ENCODE measurements at places on chromosomes 1 and 21.

GRCh38 chr1:167819849-167820683, 93.9 kb downstream of the ADCY10 start:
- no peak for DNase-seq

DNA sequence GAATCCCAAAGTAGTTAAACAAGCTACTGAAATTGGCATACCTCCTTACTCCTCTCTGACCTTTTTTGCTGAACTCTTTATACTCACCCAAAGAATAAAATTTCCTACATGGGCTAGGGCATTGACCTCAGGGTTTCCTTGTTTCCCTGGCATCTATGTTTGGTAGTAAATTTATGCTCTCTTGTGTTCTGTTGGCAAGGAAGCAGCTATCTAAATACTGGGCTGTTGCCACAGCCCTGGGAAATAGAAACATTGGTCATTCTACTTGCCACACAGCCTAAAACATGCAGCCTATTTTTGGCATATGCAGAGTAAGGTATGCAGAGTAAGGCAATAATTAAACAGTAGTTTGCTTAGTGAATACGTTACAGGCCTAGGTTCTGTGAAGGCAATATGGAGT, 351.4 kb downstream of the HLX start:
- DNase-seq: no peak

DNA sequence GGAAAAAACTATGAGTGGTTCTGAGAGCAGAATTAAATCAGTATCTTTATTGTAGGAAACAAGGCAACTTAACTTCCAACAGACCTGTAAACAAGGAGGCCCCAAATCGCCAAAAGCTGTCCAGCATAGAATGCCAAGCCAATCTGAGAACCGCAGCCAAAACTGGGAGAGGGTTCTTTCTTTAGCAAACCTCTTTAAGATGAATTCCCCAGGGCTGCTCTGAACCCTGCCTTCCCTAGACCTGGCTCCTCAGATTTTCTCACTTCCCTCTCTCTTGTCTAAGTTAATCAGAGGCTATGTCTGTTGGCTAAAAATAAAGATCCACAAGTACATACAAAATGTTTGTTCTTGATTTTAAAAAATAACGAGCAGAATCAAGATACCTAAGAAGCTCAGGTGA, 141.4 kb downstream of the SMYD3 start:
- DNase-seq: no peak

DNA sequence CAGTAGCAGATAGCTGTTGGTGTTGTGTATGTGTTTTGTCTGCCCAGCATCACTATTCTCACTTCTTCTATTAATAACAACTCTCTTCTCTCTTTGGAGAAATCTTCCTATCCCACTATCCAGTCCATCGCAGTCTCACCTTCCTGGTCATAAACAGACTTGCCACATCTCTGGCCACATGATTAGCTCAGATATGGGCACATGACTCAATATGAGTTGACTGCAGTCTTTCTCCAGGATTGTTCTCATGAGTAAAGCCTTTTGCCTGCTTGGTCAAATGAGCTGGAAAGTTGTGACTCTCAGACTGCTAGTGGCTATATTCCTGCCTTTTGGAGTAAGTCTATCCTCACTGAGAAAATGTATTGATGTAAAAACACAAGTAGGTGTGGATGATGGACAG, 32.9 kb upstream of the TADA1 start:
- no peak for DNase-seq

DNA sequence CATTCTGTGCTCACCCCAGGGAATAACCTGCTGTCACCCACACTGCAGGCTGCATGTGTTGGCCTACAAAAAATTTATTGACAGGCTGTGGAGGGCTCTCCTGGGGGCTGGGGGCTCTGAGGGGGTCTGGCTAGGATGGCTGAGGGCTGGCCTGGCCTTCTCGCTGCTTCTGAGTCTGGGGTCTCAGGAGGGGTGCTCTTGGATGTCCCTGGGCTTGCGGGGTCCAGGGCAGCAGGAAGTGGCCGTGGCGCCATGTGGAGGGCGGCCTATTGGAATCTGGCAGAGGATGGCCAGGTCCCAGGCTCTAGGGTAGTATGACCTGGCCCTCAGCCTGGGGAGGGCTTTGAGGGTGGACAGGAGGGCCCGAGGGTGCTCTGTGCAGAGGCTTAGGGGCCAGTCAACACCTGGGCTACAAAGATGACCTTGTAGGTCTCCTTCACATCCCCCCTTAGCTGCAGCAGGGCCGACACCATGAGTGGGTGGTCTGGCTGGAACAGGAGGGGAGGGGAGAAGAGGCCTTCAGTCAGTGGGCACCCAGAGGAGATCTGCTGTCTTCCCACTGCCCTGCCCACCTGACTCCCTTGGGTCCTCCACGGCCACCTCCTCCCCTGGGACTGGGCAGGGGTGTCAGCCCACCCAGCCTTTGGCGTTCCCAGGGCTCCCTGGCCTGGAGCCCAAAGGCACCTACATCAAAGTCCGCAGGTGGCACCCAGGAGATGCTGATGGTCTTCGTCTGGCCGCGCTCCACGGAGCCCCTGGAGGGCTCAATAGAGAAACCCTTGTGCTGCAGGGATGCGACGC, 3.0 kb upstream of the TMEM52 start:
- DNase-seq: no peak

DNA sequence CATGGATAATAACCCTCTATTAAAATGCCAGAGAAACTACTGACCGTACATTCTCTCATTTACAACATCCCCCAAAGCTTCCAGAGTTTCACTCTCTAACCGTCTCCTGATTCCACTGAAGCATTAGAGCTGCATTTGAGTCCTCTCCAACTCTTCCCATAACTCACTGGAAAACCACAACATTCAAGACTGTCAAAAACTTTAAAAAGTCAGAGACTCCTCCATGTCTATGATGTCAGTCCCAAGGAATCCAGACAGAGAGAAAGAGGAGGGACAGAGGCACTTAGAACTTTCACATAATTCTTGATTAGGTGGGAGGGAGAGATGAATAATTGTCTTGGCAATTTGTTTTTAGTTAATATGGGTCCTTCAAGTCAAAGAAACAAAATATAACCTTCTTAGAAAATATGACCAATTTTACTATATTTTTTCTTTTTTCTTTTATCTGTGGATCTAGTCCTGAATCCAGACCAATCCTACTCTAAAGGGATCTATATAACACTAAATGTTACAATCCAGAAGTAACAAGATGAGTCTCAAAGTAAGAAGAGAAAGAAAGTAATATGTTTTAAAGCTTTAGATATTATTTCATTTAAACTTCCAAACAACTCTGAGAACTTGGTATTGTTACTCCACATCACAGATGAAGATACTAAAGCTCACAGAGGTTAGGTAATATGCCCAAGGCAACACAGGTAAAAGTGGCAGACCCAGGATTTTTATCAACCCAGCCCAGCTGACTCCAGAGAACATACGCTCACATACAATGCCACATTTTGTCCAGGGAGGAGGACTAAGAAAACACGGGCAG, 23.8 kb downstream of the OTUD7B start:
- DNase-seq: no peak

DNA sequence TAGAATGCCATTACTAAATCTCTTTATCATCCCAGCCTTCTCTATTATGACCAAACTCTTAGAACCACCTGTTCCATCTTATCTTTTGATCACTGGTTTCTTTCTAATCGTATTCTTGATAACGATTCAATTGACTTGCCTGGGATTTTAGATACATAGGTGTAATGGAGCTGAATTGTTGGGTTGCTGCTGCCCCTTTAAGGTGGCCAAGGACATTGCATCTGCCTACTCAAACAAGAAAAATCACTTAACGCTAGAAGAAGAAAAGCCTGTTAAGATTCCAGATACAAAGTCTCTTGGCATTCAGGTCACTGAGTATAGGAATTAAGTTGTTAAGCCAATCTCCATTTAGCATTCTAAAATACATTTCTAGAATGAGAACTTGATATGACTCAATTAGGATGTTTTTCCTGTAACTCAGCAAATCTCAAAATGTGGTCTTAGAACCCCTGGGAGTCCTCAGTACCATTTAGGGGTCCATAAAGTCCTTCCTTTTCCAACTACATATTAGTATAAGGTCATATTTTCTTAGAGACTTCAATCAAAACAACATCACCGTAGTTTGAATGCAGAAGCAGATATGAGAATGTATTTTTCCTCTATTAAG, 12.4 kb downstream of the NEXN start:
- DNase-seq: no peak

DNA sequence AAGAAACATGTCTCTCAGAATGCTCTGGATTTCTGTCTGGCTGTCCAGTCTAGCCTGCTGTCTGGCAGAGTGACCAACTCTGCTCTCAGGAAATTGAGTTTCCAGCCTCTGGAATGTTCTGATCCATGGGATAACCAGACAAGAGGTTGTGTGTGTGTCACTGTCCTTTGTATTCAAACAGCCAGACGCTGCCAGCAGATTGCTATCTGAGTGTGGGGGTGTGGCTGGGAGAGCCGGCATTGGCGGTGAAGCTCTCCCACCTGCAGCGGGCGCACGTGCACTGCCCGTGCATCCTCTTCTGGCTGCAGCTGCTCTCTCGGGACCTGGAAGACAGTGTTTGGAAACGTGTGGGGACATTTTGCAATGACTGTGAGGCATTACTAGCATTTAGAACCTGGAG, 26.1 kb downstream of the PKP1 start:
- peak; percentile 62 for DNase-seq

DNA sequence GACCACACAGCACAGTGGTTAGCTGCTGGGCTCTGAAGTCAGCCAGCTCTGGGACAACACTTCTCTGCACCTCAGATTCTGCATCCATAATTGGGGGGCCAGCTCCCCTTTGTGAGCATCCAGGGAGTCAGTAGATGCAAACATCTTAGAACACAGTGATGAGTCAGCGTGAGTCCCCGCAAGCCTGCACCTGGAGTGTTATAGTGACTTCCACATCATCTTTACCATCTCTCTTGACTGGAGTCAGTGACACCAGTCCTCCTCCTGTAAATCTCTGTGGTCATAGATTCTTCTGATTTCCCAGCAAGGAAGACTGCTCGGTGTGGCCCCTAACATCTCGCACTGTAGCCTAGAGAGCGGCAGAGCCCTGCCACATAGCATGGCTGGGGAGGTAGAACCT, 13.9 kb upstream of the EDN2 start:
- DNase-seq: no peak

- DNase-seq: peak; percentile 50
Measured at GRCh38 chr21:36125512-36126207, 9.2 kb upstream of the CBR3 start.

GRCh38 chr21:39968010-39968409, 100.8 kb downstream of the PCP4 start:
- DNase-seq: no peak

DNA sequence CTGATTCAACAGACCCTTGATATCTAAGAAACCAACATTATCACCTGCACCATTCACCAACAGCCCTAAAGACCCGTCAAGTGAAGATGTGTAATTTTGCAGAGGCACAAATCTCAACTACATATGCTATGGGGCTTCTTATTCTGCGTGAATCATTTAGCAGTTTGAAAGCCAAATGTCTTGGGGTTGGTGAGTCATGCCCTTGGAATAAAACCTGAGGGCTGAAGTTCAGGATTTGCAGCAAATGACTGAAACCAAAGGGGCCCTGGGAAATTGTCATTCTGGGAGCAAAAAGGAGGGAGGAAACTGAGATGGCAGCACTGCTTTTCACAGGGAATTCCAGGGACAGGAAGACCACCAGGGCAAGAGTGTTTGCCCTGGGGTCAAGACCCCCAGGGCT, 79.2 kb upstream of the TNR start:
- no peak for DNase-seq

GRCh38 chr1:84078842-84079202, 65.2 kb upstream of the PRKACB start:
- no peak for DNase-seq

GRCh38 chr1:2150801-2151200, 43.8 kb downstream of the FAAP20 start:
- DNase-seq: no peak

GRCh38 chr21:35011681-35012080, 37.4 kb downstream of the RUNX1 start:
- peak; percentile 38 for DNase-seq

DNA sequence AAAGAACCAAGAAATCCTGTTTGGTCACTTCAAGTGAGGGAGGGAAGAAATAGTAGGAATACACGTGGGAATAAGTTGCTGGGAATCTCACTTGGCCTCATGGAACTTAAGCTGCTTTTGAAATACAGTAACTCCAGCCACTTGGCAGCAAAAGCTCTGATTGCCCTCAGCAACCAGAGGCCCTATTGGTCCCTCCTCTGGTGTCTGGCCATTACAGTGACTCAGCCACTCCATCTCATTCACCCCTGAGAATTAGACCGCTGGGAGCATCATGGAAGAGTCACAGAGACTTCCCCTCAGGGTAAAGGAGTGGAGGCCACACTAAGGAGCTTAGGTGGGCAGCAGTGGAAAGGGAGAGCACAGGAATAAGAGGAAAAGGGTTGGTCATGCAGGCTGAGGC, 99.6 kb downstream of the ELAVL4 start:
- no peak for DNase-seq

DNA sequence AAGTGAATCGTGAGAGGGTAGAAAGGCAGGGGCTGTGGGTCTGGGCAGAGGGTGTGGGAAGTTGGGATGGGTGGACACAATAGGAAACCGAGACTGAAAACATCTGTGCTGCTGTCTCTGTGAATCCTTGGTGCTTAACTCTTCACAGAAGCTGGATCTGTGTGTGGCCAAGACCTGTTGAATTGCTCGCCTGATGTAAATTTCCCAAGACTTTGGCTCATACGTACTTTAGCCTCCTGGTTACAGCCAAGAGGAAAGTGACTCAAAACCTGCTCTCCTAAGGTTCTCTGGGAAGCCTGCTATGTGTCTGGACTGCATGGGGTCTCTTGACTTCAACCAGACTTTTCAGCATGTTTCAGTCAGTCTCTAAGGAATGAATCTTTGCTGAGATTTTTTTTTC, 270.3 kb downstream of the RWDD3 start:
- DNase-seq: no peak

GRCh38 chr1:56938646-56939045, 27.2 kb downstream of the C8B start:
- no peak for DNase-seq

DNA sequence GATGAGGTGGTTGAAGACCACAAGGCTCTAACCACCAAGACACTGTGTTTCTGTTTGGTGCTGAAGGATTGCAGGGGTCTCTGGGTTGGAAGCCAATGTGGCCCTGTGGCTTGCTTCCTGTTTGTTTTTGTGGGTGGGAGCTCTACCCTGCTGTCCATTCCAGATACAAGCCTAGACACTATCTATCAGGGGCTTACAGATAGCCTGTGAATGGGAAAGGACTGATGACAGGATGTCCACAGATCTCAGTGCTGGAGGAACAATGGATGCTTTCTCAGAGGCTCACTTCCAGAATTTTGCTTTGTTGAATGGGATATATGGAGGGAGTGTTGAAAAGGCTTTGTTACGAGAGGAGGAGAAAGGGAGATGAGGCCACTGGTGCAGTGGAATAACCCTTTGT, 69.7 kb downstream of the NOS1AP start:
- DNase-seq: no peak

DNA sequence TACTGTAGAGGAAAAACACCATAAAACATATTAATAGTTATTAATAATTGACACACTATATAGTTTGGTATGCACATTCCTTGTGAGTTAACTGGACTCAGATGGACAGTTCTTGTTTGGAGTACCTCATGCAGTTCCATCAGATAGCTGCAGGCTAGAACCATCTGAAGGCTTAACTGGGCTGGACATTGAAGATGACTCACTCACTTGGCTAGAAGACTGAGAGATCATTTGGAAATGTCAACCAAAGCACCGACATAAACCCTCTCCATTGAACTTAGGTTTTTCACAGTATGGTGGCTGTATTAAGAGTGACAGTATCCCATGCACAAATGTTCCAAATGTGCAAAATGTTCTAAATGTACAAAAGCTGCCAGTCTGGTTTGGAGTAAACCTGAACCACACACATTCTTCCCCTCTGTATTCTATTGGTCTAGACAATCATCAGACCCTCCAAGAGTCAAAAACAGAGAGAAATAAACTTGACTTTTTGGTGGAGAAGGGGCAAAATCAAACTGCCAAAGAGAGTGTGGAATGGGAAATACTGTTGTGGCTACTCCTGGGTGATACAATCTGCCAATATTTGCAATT, 708.4 kb downstream of the KCNT2 start:
- DNase-seq: no peak
